ENCODE measurements at places on chromosomes 4 and X.

DNA sequence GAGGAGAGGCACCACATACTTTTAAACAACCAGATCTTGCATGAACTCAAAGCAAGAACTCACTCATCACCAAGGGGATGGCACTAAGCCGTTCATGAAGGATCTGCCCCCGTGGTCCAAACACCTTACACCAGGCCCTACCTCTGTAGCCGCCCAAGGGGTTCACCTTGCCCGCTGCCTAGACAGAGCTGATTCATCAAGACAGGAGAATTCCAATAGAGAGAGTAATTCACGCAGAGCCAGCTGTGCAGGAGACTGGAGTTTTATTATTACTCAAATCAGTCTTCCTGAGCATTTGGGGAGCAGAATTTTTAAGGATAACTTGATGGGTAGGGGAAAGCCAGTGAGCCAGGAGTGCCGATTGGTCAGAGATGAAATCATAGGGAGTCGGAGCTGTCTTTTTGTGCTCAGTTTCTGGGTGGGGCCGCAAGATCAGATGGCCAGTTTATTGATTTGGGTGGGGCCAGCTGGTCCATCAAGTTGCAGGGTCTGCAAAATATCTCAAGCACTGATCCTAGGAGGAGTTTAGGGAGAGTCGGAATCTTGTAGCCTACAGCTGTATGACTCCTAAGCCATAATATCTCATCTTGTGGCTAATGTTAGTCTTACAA lies 364.7 kb downstream of the PCDH7 start:
- DNase-seq, result no peak

DNA sequence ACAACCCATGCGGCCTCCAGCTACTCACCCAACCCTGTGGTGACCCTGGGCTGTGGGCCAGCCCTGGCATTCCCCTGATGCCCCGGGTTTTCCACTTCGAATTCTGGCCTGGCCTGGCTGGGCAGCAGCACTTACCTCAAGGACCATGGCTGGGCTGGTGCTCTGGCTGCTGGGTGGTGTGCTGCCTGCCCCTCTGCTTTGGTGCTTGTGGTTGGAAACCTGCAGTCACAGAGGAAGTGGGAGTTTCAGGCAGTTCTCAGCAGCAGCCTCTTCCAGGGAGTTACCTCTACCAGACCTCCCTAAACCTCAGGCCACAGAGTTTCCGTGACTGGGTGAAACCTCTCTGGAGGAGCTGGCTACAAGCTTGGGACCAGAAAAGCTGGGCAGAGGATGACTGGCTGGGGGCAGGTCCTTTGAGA lies at the start of gene CXCR3:
Gene CXCR3 (minus strand): TSS at position 209 of the 419 bp plus-strand sequence. CDS start 62 bp downstream, at position 147.
- DNase-seq, result no peak

GRCh38 chrX:2954541-2954940 lies 25.4 kb upstream of the ARSD start:
- peak; percentile 0 for DNase-seq

GRCh38 chr4:158239196-158239595 lies 28.9 kb downstream of the TMEM144 start:
- DNase-seq, result no peak

GRCh38 chr4:37415845-37416369 lies 171.4 kb downstream of the NWD2 start:
- DNase-seq, result no peak

DNA sequence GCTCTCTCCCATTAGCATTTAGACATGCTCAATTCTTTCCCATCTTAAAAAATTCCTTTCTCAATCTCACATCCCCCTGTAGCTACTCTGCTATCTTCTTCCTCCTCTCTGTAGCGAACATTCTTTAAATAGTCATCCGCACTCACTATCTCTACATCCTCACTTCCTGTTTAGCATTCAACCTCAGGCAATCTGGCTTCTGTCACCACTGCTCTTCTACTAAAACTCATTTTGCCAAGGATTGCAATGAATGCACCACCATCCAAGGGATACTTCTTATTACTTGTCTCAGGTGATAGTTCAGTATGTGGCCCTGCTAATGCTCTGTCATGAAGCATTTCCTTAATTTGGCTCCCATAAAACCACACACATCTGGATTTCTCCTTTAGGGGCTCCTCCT lies 10.9 kb upstream of the TET2 start:
- DNase-seq, result no peak

GRCh38 chrX:39676434-39676833 lies 421.3 kb downstream of the BCOR start:
- no peak for DNase-seq

DNA sequence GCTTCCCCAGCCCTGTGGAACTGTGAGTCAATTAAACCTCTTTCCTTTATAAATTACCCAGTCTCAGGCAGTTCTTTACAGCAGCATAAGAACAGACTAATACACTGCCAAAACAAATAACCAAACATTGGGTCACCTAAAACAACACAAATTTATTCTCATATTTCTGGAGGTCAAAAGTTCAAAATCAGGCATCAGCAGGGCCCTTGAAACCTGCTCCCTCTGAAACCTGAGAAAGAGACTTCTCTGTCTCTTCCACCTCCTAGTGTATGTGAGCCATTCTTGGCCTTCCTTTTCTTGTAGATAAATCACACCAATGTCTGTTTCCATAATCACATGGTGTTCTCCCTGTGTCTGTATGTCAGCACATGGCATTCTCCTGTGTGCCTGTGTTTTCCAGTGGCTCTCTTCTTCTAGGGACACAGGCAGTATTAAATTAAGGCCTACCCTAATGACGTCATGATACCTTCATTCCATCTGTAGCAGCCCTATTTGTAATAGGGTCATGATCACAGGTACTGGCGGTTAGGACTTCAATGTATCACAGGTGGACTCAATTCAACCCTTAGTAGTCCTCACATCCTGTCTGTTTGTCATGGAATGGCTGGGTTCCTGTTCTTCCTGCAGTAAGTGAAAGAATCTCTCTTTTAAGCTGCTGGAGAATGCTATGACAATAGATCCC lies 147.3 kb upstream of the CLNK start:
- DNase-seq, result no peak

DNA sequence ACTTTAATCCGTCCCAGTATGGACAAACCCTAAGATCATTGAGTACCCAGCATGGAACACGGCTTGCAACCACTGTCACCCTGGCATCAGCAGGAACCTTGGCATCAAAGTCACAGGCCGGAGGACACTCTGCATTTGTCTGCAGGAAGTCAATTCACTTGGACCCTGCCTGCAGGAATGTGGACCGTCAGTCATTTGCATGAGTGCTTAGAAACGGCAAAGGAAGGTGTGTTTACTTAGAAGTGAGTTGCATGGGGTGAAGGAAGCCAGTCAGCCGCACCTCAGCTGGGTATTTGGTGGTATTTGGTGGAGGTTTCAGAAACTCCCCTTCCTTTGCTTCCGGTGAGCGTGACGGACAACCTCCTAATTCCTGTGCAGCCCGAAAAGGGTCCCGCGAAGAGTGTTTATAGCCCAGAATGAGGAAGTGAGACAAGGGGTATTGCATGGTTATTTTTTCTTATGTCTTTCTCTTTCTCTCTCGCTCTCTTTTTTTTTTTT lies 15.5 kb downstream of the P2RY8 start:
- no peak for DNase-seq

GRCh38 chr4:23630110-23630509 lies 259.7 kb downstream of the PPARGC1A start:
- DNase-seq, result no peak

GRCh38 chr4:18049446-18049845 lies 27.9 kb upstream of the LCORL start:
- DNase-seq, result peak; percentile 3

- no peak for DNase-seq
Observed at GRCh38 chrX:33041141-33041540, 170.2 kb downstream of the DMD start.

DNA sequence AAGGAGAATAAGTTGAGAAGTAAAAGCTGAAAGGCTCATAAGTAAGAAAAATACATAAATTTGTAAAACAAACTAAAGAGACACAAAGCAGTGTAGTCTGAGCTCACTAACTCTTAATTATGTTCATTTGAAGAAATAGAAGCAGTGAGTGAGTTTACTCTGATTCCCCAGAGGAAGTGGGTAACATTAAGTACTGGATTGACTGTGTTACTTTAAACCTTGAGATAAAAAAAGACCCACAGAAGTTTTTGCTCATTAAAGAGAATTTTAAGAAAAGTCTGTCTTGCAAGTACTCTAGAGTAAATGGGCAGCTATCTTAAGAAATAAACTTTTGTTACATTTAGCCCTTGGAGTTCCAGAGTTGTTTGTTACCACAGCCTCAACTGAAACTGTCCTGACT lies 2466.9 kb downstream of the PCDH7 start:
- no peak for DNase-seq

GRCh38 chr4:26984896-26985295 lies 124.3 kb downstream of the STIM2 start:
- DNase-seq, result no peak

DNA sequence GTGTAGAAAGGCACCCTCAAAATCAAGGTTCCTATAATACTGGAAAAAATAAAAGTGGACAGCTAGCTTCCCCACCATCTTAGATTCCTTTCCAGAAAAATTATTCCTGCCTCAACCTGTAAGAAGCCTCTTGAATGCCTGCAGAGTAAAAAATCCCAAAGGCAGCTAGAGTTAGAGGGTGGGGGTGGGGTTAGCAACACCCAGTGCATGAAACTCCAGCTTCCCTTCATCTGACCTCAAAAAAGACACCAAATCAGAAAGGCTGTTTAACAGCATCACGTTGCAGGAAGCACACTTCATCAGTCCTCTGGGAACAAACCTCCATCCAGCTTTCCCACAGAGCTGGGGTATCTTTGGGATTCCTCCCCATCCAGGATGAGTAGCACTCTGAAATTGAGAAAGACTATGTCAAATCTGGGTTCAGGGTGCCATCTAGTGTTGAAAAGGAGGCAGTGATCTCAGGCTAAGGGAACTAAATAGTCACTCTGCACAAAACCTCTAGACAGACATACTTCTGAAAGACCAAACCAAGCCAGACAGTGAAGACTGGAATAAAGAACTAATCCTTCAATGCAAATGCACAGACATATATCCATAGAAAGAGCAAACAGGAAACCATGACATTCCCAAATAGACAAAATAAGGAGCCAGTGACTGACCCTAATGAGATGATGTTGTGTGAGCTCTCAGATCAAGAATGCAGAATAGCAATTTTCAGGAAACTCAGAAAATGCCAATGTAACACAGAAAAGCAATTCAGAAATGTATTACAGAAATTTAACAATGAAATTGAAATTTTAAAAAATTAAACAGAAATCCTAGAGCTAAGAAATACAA lies 97.9 kb downstream of the ARHGEF9 start:
- DNase-seq, result peak; percentile 79

- DNase-seq, result no peak
Observed at GRCh38 chr4:87912164-87913004, 63.1 kb upstream of the SPP1 start.

- peak; percentile 5 for DNase-seq
Observed at GRCh38 chr4:58732973-58733372, 1622.8 kb upstream of the IGFBP7 start.

- no peak for DNase-seq
Observed at GRCh38 chr4:65646136-65646535, 24.2 kb downstream of the EPHA5 start.

- DNase-seq, result no peak
Observed at GRCh38 chr4:41880840-41881831, 54.1 kb upstream of the TMEM33 start.

GRCh38 chr4:71498002-71498401 lies 159.2 kb downstream of the SLC4A4 start:
- DNase-seq, result peak; percentile 45

- peak; percentile 96 for DNase-seq
Observed at GRCh38 chrX:16484338-16484737, 165.6 kb upstream of the S100G start.

DNA sequence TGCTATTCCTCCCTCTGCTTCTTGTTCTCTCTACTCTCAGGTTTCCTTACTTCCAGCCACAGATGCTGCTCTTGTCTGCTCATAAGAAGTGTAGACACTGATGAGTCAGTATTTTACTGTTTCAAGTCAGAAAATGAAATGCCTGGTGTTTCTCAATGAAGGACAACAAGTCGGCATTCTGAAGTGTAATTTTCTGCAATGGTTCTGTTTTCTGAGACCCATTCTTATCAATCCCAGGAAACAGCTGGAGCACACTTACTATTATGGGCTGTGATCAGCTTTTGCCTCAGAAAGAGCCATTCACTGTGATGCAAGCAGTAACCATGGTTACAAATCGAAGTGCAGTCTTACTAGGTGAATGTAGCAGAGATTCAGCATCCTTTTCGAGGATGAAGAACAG lies 42.0 kb downstream of the SLC4A4 start:
- DNase-seq, result peak; percentile 56

GRCh38 chr4:168888715-168889215 lies 121.3 kb downstream of the CBR4 start:
- DNase-seq, result no peak

DNA sequence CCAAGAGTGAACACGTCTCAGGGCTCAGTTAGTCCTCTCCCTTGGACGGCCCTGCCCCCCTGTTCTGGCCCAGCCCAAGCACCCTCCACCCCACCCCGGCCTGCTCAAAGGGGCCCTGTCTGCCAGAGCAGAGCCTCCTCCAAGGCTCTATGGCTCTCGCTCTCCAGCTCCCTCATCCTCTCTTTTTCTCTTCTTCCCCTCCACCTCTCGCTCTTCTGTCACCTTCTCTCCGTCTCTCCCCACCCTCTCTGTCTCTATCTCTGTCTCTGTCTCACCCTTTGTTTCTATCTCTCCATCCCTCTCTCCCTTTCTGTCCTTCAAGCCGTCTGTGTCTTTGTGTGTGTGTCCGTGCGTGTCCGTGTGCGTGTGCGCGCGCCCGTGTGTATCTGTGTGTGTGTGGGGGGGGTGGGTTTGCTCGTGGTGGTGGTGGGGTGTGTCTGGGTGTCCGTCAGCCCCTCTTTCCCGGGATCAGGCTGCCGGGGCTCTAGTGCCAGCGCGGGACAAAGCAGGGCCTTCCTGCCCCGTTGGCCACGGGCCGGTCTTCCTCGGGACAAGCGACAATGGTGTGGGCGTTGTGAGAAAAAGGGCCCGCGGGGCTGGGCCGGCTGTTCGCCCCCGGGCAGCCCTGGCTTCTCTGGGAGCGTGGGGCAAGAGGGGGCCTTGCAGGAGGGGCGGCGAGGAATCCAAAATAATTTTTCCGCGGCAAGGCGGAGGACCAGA lies 8.7 kb downstream of the FRG2 start:
- DNase-seq, result no peak

GRCh38 chr4:151908734-151909497 lies 148.1 kb upstream of the GATB start:
- DNase-seq, result no peak

GRCh38 chr4:128220286-128221235 lies 67.1 kb downstream of the PGRMC2 start:
- DNase-seq, result peak; percentile 80

GRCh38 chrX:147537172-147537571 lies 374.5 kb upstream of the FMR1 start:
- DNase-seq, result no peak

GRCh38 chrX:77937291-77937690 lies 26.8 kb downstream of the ATP7A start:
- peak; percentile 12 for DNase-seq

DNA sequence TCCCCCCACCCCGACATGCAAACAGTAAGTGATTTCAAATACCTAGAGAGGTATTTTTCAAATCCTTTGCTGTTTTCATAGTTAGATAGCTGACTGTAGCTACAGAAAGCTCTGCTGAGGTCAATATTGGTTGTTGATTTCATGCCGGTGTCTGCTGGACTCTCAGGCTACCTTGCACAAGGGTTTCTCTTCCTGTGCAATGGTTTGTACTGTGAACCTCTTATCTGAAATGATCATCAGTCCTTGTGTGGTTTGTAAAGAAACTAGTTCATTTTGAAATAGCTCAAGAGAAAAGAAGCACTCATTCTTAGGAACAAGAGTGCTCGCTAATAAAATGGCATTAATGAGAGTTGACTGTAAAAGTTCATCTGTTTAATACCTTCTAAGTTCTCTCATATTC lies 2.1 kb downstream of the MTM1 start:
- no peak for DNase-seq

Measured in fibroblast of skin of right biceps (primary cell).